ENCODE measurements at places on chromosomes 7 and 10.

DNA sequence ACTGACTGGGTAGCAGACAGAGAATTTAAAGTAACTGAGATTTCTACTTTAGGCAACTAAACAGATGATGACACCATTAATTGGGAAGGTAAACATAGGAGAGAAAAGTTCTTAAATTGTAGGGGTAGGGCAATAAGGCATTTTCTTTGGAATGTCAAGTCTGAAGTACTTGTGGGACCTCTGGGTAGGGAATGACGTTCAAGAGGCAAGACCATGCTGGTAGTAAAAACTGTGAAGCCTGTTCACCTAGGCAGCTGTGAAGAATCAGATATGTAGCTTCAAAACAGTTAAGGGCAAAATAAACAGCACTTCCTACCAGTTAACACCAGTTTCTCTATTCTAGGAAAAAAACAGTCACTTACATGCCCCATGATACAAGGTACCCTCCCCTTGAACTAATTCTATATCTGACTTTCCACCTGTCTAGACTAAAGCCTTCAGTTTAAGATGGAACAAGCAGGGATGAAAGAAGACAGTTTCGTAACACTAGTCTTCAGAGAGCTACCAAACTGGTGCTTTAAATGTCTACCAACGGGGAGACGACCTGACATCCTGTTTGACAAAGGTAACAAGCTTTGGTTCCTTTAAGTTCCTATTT, 63.1 kb upstream of the KCNIP2 start:
- no peak for DNase-seq

DNA sequence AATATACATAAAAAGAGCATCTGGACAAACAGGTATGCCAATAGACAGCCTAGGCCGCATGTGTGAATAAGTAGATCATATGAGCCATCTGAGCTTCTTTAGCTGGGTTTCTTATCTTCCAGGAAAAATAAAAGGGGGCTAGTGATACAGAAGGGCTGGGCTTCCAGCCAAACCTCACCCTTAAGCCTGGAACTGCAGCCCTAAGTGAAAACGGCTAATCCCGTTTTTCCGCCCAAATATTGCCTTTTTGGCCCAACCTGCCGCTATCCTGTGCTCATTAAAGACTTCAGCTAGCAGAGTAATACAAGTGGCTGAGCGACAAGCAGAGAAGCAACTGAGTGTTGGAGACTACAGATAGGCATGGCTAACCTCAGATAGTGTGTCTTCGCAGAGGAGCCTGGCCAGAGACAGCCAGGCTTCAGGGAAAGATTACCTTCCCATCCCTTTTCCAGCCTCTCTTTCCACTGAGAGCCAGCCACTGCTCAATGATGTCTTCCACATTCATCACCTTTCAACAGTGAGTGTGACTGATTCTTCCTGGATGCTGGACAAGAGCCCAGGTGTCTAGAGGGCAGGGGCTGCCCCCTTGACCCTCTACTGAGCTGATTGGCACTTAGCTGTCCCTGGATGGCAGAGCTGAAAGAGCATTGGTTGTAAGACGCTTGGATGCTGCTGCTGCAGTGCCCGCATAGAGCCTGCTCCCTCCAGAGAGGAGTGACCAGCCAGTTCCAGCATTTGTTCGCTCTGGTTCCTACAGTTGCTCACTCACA, 108.9 kb downstream of the ITGB8 start:
- no peak for DNase-seq

- no peak for DNase-seq
Measured at GRCh38 chr7:123346766-123347165, 147.0 kb upstream of the SLC13A1 start.

DNA sequence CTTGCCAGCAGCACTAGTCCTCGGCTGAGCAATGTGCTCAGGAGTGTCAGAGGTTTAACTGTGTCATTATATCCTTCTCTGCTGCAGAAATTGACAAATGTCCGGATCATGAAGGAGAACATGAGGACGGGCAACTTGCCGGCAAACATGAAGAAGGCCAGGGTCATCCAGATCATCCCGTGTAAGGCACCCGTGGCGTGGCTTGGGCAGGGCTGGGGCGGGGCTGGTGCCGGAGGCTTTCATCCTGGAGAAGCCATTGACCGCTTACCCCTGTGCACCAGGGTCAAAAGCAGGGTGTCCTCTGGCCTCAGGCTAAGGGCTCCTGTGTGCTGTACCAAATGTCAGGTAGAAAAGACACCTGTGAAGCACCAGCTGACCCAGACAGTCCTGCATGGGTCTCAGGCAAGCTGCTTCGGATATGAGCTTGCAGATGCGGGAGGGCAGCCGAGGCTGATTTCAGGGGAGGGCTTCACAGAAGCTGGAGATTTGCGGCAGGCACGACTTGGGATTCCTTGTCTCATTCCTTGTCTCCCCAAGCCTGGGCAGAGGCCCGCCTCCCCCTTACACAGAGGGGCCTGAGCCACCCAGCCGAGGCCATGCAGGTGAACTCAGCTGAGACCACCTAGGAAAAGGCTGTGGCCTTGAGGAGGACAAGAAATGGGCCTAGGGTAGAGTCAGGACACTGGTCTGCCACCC, 55.4 kb downstream of the MKI67 start:
- no peak for DNase-seq

DNA sequence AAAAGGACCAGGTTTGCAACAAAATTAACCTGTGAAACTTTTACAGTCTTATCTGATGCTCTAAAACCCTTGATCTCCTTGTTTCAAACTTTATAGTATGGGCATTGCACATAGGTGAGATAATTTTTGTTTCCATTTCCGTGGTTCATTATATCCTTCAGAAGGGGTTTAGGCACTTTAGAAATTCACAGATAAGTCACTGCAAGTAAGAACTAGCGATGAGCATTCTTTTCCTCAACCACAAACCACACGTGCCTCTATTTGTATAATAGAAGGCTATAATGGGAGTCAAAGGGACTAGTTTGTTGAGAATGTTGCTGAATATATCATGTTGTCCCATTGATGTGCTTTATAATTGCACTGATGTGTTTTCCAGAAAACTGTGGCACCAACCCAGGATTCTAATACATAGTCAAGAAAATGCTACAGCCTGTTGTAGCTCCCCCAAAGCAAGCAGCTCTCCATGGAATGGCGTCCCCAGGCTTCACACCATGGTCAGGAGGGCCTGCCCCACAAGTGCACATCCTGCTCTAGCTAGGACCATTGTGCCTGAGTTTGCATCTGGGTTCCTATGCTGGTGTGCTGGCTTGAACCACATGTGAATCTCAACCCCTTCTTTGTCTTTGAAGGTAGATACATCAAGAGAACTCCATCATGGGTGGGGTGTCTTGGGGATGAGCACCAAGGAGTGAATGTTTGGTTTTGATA, 14.0 kb upstream of the ATXN7L1 start:
- DNase-seq: peak; percentile 8

DNA sequence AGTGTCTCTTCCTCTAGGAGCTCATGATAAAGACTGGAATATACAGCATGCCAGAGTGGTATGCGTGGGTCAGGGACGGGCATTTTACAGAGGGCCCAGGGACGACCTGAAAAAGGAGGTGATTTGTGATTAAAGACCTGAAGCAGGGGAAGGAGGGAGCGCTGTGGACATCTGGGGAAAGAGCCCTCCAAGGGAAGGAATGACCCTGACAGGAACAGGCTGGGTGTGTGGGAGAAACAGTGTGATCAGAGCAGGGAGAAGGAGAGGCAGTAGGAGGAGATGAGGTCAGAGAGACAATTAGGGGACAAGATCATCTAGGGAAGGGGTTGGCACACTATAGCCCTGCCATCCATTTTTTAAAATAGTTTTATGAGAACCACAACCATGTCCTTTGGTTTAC, 3.4 kb upstream of the RASSF4 start:
- no peak for DNase-seq

DNA sequence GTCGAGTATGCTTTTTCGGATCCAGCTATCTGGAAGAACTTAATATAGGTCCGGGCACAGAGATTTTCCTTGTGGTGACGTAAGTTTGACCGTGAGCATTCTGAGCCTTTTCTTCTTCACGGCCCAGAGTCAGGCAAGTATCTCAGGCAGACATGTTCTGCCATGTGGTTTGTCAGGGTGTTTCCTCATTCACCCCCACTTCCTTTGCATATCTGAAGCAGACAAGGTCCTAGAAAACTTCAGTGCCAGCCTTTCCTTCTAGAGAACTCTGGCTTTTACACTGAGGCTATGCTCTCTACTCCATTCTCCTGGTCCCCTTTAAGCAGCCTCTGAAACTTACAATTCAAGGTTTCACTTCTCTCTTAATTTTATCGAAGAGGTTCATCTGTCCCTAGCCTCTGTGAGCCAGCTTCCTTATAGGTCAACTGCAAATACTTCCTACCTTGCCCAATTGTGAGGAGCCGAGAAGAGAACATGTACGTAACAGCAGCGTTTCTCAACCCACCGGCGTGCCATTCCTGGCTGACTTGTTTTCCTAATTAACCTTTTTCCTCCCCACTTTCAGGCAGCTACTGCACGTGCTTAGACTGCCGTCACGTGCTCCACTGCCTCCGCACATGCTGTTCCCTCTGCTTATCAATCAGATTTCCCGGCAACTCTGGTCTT, 47.3 kb downstream of the CDCA7L start:
- DNase-seq: no peak

GRCh38 chr10:78942091-78942501, 126.7 kb upstream of the ZMIZ1 start:
- no peak for DNase-seq

GRCh38 chr10:43267811-43268210, 946 bp upstream of the RASGEF1A start:
- no peak for DNase-seq

- no peak for DNase-seq
Measured at GRCh38 chr10:19688344-19688743, 127.9 kb upstream of the PLXDC2 start.

DNA sequence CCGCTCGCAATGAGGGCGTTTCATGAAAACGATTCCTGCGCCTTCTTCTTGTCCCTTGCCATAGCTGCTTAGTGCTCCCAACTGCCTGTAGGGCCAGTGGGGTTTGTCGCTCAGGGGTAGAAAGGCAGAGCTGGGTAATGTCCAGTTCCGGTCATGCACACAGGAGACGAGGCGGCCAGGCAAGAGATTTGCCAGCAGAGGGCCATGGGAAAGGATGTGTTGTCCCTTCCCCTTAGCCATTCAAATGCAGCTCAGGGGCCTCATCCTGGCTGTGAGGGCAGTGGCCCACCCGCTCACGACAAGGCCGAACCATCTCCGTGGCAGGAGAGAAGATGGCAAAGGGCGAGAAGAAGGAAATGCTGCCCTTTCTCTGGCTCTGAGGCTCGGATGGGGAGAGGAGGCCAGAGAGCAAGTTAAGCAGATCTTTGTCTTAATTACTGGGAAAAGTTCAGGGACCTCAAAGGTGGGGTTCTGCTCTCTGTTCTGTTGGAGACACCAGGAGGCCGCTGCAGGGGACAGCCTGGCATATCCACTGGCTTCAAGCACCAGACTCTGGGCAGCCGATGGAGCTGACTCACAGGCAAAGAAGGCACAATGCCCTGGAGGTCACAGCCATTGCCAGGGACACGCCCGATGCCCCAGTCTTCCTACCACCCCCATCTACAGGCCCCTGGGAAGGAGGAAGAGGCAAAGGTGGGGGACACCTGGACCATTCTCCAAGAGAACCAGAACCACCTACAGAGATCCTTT, 534.8 kb upstream of the MGMT start:
- DNase-seq: no peak

GRCh38 chr7:108016841-108017775, 14.1 kb upstream of the LAMB1 start:
- peak; percentile 70 for DNase-seq
